ENCODE measurements at places on chromosomes 16 and 17. TPM values are rescaled to one million over a fixed set of nuclear protein-coding genes. Genes with fewer than 3 reads are reported as not detected.
A peak's percentile ranks its signal among the peaks of the same experiment; 100 is the strongest.

DNA sequence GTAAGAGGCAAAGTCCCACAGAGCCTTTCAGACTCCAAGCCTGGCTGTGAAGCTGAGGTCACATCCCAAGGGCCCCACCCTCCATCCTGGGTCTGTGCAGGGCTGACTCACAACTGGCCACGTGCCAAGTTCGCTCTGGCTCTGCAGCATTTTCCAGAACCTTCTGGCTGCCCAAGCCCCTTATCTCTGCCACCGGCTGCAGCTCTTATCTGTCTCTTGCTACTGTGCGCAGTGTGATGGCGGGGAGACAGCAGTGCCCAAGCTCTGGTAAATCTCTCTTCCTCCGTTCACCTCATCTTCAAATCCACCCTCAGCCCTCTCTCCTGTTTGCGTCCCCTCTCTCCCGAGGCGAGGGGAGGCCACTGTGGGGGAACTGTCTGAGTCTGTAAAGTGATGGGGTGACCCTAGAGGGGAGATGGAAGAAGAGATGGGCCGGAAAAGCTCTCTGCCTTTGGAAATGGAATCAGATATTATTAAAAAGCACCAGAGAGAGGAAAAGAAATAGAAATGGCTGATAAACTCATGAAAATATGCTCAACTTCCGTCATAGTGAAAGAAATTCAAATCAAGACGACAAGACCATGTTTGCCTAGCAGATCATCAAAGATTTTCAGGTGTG is 162.7 kb upstream of the CDC42EP4 start:
- peak; percentile 67 for DNase-seq

DNA sequence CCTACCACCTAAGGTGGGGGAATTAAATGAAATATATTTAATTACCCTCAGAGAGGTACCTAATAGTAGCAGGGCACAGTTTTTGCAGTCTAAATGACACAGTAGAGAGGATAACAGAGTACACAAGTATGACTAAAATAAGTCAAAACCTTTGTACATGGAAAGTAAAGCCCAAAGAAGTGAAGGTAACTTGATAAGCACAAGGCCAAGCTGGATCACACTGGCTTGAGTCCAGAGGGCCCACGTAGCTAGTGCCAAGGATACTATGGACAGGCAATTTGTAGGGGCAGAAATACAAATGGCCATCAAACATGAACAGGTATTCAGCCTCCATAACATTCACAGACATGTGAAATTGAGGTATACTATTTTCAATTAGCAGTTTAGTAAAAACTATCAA is 7.6 kb downstream of the MYO18A start:
- DNase-seq, result no peak

GRCh38 chr17:42050393-42051012 is at the start of gene C17orf113:
TSS of gene C17orf113 (minus strand) at chr17:42050601. CDS start at chr17:42043376, 7,225 bp downstream.
- DNase-seq, result peak; percentile 74

Gene NARF
- total RNA-seq, result 9.3 TPM

Gene DPEP2
- 0.93 TPM for total RNA-seq

DNA sequence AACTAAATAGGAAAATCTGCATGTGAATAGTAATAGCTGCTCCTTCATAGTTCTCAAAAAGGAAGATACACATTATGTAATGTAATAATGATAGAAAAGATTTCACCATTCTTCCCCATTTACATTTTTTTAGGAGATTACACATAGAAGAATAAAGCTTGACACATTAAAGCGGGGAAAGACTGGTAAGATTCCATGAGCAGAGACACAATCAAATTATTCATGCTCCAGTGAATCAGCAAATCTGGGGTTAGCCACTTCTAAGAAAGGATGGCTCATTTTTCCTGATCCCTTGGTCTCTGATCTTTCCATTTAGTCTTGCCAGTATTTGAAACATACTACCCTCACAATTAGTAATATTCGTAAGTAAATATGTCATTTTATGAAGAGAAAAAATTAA is 81.9 kb downstream of the CA4 start:
- DNase-seq, result no peak

- peak; percentile 71 for DNase-seq
Measured at GRCh38 chr17:65055708-65056638, 567 bp downstream of the GNA13 start.

Gene CACNG1
- total RNA-seq, result not detected

DNA sequence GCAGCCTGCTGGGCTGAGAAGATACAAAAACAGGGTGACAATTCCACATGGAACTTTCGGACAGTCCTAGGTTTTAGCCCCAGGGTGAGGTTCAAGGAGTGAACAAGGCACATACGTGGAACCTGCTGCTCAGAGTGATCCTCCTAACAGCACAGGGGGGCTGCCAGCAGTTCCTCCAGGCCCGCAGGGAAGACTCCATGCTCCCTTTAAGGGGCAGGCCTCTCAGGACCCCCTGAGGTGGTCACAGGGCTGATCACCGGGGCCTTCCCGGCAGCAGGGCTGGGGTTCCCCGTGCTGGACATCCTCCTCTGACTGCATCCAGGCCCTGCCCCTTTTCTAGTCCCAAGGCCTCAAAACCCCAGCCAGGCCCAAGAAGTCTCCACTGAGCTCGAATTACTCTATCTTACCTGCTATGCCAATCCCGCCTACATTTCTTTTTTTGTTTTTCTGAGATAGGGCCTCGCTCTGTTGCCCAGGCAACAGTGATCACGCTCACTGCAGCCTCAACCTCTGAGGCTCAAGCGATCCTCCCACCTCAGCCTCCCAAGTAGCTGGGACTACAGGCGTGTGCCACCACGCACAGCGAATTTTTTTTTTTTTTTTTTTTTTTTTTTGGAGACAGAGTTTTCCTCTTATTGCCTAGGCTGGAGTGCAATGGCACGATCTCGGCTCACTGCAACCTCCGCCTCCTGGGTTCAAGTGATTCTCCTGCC is 10.4 kb downstream of the CANT1 start:
- peak; percentile 27 for DNase-seq

GRCh38 chr17:63675607-63676546 is 24.0 kb downstream of the LIMD2 start:
- peak; percentile 87 for DNase-seq

DNA sequence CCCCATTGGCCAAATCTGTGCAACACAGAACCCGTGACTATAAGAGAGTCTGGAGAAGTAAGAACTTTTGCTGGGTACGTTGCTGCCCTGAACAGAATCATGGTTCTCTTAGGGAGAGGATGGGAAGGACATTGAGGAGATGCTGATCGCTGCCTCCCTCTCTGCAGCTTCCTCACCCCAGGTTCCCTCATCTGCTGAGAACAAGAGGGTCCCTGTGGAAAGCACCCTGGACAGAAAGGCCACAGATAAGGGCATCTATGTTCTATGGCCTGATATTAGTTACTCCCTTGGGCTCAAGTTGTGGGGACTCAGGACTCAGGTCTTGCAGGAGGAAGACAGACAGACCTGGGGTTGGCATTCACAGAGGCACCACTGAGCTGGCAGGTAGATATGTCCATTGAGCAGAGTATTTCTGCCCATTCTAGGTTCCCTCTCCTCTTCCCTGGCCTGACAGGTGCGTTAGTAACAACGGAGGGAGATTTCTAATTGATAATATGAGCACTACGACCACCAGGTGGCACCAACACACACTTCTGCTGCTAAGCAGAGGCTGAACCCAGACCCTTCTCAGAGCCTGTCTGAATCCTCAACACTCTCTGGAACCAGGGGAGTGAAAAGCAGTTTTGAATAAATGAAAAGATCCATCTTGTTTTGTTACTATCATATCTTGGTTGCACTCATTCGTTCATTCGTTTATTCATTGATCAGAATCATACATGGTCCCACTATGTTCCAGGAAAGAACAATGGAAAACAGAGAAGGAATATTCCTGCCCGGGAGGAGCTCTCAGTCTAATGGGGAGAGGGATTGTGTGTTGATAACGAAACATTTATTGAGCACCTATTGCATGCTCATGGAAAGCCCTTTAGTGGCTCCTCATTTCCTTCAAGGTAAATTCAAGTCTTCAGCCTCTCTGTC is 56.4 kb downstream of the SLC6A2 start:
- DNase-seq, result peak; percentile 78

DNA sequence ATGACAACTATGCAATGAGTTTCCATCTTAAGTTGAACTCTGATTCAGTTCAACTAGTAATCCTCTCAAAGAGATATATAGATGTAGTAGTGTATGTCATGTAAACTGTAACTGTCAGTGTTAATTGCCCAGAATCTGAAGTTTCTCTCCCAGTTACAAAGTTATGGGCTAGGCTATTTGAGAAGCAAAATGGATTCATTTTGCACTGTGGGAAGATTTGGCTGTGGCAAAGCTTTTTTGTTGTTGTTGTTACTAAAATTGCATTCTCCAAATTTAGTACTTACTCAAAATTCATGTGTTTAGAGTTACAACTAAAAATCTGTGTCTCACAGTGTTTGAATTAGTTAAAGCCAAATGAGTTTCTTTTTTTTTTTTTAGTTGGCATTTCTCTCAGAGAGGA is 219.0 kb downstream of the KCNJ2 start:
- no peak for DNase-seq

- no peak for DNase-seq
Measured at GRCh38 chr16:57958544-57958943, 12.4 kb downstream of the CNGB1 start.

Gene KCNJ2
- 1.4 TPM for total RNA-seq

GRCh38 chr16:24135624-24136565 is 120.2 kb upstream of the CACNG3 start:
- no peak for DNase-seq

DNA sequence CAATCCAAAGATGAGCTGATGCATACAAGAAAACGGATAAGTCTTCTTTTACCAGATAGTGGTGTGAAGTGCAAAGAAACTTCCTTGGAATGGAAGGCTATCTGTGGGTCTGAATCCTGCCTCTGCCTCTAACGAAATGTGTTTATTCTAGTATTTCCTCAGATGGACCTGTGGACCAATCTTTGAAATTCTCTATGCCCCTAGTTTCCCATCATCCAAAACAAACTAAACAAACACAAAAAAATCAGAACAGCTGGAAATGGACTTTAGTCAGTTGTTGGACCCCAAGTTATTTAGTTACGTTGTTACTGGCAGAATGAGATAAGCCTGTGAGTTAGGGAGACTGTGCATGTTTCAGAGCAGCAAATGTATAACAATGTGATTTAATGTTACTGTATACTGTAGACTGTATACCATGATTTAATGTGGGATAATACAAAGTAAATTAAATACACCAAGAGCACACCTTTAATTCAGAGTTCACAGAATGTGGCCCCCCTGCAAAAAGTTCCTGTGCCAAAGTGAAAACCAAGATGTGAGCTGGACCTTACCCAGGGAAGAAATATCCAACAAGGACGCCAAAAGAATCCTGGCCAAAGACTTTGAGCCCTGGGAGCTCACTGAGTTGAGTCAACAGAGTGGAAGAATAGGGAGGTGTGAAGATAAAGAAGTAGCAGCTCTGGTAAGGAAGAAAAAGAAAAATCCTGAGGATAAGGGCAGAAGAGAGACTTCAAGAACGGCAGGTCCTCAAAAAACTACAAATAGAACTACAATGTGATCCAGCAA is 255.2 kb downstream of the CNTNAP4 start:
- no peak for DNase-seq

Gene TEKT1
- total RNA-seq, result not detected

GRCh38 chr17:49218941-49219913 is 8.7 kb downstream of the ABI3 start:
- peak; percentile 53 for DNase-seq

DNA sequence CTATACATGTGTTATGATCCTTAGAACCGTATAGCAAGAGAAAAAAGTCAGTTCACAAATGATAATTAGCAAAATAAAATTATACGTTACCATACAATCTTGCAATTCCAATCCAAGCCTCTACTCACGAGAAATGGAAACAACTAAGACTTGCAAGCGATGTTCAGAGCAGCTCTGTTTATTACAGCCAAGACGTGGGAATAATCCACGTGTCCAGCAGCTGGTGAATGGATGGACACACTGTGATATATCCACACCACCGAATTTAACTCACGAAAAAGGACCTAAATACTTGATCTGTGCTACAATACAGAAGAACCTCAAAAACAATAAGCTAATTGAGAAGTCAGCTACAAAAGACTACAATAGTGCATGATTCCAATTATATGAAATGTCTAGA is 88.1 kb downstream of the ADCY9 start:
- DNase-seq, result no peak

DNA sequence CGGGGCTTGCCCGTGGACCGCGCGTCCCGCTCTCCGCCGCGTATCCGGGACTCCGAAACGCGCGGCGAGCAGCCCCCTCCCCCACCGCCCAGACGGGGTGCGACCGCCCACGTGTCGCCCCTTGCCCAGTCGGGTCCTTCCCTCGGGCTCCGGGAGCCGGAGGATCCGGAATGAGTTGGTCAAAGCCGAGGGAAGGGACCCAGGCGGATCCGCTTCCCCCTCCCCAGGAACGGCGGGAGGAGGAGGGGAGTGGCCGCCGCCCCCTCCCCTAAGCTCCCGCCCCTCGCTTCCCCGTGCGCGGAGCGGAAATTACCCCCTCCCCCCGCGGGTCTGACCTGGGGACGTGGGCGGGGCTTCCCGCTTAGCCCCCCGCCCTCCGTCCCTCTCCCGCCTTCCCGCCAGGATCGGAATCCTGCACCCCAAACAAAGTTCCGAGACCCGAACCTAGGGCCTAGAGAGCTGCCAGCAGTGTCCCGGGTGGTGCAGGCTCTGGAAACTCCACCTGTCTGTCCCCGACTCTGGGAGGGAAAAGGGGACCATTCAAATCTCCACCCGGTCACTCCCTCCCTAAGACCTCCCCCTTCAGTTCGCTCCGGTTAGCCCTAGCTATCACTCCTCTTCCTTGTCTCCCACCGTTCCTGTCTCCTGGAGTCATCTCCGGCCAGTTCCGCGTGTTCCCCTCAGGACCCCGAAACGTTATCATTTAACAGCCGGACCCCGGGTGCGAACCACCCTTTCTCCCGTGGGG is 1.0 kb upstream of the IGF2BP1 start:
- no peak for DNase-seq

DNA sequence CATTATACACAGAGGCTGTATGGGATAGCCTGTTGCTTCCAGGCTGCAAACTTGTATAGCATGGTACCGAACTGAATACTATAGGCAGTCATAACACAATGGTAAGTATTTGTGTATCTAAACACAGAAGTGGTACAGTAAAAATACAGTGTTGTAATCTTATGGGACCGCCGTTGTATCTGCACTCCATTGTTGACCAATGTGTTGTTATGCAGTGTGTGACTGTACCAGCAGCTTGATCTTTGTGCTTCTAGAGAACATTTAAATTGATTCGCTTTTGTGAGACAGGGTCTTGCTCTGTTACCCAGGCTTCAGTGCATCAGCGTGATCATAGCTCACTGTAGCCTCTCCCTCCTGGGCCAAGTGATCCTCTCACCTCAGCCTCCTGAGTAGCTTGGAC is 31.5 kb downstream of the WWOX start:
- no peak for DNase-seq

- DNase-seq, result no peak
Measured at GRCh38 chr16:85639529-85640253, 26.6 kb downstream of the GSE1 start.

- DNase-seq, result no peak
Measured at GRCh38 chr16:4409081-4409932, 7.1 kb downstream of the CORO7 start.

Gene PNMT
- total RNA-seq, result 0.37 TPM

GRCh38 chr16:12016291-12016947 is 39.9 kb downstream of the SNX29 start:
- no peak for DNase-seq
